ENCODE measurements at places on chromosomes 16 and 17.

DNA sequence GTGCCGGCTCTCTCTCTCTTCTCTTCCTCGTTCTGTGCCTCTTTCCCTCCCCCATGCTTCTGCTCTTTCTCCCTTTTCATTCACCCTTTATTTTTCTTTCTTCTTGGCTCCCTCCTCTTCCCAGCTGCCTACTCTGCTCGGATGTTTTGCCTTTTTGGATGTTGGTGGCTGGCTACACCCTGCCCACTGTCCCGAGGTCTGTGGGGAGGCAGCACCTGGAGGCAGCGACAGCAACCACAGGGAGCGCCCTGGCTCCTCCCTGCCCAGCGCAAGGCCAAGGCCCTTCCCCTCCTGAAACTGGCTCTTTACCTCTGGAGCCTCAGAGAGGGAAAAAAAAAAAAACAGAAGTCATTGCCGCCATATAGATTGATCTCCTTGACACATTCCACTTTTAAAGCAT, 20.0 kb downstream of the CLUAP1 start:
- no peak for DNase-seq

DNA sequence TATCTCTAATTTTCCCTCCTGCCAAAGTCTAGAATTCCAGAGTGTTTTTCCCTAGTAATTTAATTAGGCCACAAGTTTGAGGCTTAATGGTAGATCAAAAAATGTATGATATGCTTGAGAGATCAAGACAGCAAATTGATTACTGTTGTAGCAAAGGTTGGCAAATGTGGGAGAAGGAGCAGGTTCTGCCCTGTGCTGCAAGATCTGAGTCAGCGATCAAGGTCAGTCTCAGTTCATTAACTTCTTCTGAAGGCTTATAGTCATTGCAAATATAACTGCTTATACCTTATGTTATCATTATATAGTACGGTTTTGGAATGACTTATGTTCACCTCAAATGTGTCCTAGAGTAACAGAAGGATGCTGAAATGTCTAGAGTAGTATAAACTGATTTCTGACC, 231.1 kb upstream of the TBX2 start:
- DNase-seq: no peak

GRCh38 chr16:84916178-84916577, 95.2 kb downstream of the ZDHHC7 start:
- DNase-seq: no peak

DNA sequence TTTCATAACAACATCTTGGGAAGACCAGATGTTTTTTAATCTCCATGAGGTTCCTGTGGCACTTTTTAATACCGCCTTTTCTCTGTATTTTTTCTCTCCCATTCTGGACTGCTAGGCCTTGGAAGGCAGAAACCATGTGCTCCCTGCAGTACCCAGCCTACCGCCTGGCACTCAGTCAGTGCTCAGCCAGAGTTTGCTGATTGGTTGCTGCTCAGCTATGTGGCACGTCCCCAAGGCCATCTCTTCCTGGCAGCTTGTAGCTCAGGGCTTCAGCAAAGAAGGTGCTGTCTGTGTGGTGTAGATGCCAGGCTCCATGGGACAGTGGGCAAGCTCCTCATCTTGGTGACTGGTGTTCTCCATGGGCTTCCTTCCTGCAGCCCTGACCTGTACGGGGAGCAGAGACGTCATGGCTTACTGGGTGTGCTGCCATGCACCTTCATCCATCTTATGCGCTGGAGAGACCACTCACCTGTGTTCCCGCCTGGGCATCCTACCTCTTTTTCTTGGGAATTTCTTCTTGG, 86.7 kb downstream of the CLEC16A start:
- DNase-seq: no peak

DNA sequence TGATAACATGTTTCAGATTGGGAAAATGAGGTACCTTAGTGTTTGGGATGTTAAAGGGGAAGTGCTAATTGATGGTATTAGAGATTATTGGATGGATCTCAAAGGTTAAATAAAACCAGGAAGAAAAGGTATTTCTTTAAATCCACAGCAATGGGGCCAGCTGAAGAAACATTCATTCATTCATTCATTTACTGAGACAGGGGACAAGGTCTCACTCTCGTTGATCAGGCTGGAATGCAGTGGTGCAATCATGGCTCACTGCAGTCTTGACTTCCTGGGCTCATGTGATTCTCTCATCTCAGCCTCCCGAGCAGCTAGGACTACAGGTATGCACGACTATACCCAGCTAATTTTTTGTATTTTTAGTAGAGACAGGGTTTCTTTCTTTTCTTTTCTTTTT, 19.8 kb downstream of the EARS2 start:
- no peak for DNase-seq

- no peak for DNase-seq
Measured at GRCh38 chr17:51499897-51500296, 239.6 kb downstream of the UTP18 start.

DNA sequence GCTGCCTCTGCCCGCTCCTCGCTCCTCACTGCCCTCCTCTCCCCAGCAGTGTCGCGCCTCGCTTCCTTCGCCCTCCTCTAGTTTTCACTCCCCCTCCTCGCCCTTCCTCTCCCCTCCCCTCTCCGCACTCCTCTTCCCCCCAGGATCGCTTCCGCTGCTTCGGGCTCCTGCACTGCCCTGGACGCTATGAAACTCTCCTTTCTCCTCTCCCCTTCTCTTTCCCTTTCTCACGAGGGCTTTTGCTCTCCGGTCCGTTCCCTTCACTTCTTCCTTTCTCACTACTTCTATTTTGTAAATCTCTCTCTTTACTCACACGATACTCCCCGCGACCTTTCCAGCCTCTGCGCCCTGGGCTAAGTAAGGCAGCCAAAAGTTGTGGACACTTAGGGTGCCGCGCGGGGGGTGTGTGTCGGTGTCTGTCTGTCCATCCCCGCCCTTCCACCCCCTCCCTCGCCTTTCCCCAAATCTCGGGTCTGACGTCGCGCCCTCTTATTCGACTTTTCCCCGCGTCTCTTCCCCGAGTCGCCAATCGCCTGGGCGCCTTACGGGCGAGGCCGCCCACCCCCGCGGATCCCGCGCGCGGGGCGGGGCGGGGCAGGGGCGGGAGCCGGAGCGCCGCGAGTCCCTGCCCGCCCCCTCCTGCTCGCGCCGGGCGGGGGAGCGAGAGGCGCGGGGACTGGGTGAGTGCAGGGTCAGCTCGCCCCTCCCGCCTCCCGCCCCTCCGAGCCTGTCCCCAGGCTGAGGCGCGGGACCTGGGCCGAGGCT, at the start of gene IRX3:
TSS of gene IRX3 (minus strand) at position 422 of the 765 bp plus-strand sequence. CDS start 737 bp downstream, outside the sequence.
- peak; percentile 91 for DNase-seq

- DNase-seq: peak; percentile 89
Measured at GRCh38 chr16:18983565-18984434, at the start of gene TMC7. Gene TMC7 (plus strand): TSS chr16:18983934. CDS start chr16:18984064, 130 bp downstream.

DNA sequence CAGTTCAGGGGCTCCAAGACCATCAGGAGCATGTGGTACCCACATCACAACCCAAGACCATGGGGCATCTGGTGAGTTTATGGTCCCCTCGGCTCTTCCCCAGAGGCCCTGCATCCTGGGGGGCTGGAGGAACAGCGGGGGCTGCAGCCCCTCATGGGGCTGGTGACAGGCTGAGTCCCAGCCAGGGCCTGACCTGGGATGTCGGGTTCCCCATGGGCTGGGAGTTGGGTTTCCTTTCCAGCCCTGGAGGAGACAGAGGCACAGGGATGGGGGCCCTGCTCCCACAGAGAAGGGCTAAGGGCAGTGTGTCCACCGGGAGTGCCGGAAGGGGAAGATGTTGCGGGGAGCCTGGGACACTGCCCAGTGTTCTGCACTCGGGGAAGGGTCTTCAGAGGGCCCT, 82.4 kb downstream of the GOSR1 start:
- no peak for DNase-seq

- DNase-seq: no peak
Measured at GRCh38 chr17:18331879-18332278, 16.8 kb downstream of the SMCR8 start.

DNA sequence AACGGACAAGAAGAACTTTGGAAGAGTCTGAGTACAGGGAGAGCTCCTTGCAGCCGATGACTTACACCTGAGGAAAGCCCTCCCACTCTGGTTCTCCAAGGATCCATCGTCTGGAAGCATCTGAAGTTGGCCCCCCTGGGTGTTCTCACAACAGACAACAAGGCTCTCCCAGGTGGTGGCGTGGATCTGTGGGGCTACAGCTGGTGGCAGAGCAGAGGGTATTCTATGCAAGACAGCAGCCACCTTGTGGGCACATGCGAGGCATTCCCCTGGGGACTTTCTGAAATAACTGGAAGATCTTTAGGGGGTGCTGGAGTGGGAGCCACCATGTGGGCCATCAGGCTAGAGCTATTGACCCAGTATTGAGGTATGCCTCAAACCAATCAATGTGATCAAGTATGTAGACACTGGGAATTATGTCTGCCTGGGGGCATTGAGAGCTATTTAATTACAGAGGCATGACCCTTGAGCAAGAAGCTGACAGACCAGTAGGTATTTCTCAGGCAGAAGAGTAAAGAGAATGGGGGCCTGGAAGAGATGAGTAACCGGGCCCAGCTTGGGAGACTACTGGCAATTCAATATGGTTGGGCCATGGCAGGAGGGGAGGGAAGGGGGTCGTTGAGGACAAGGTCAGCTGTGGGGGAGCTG, 6.9 kb upstream of the KRT19 start:
- DNase-seq: no peak

DNA sequence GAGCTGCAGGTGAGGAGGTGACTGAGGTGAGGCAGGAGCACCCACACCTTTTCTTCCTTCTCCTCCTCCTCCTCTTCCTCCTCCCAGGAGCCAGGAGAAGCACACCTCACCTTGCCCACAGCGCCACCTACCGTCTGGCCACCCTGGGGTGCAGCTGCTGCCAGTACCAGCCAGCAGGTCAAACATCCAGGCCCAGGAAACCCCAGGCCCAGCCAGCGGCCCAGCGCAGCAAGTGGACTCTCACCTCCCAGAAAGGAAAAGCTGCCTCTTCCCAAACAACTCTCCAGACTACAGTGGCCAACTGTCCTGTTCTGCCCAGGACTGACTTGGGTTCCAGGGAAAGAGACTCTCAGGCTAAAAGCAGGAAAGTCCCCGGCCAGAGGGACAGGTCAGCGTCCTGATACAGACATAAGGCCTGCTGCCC, 22.7 kb downstream of the PEMT start:
- peak; percentile 31 for DNase-seq

GRCh38 chr16:87062569-87063442, 254.4 kb downstream of the C16orf95 start:
- peak; percentile 80 for DNase-seq

- no peak for DNase-seq
Measured at GRCh38 chr16:25874196-25874595, 182.4 kb downstream of the HS3ST4 start.

- DNase-seq: no peak
Measured at GRCh38 chr17:62996221-62996620, 30.2 kb downstream of the TANC2 start.

DNA sequence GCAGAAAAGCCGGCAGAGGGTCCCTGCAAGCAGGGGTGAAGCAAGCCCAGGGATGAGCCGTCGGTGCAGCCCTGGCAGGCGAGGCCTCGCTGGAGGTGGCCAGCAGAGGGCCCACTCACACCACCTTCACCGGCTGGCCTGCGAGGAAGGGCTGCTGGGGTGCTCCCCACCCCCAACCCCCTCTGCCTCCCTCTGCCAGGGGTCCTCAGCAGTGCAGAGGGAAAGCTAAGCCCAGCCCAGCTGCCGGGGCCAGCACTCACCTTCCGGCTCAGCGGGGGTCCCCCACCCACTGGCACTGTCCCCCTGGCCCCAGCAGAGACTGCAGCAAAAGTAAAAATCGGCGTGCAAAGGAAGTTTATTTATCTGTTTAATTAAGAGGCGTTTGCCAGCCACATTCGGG, 113.4 kb downstream of the ENGASE start:
- no peak for DNase-seq

DNA sequence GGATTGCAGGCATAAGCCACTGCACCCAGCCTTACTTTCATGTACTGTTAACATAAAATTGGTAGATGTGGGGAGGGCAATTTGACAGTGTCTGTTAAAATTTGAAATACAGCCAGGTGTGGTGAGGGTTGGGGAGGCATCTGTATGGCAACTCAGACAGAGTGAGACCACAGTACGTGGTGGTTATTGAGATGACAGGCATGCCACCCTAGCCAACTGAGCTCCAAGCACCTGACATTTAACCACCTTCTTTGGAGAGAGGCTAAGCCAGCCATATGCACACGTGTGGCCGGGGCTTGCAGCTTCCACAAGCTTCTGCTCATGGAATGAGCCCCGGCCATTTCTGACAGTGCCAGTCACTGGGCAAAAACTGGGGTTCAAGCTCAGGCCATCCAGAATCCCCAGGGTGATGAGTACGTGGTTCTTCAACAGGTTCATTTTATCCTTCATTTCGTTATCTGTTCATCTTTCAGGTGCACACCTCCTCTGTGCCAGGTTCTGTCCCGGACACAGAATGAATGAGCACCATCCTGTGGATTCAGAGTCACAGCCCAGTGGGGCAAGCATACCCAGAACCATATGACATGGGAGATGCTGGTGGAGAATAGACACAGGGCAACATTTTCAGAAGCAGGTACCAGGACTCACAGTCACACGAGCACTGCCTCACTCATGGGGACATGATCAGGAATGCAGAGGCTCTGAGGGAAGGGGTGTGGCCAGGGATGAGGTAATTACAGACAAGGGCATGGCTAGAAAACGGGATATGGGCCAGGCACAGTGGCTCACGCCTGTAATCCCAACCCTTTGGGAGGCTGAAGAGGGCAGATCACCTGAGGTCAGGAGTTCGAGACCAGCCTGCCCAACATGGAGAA, 36.2 kb downstream of the C16orf82 start:
- no peak for DNase-seq

- DNase-seq: no peak
Measured at GRCh38 chr17:13592427-13592826, 9.3 kb downstream of the HS3ST3A1 start.

- DNase-seq: no peak
Measured at GRCh38 chr17:42321555-42321954, 33.3 kb downstream of the STAT5A start.

DNA sequence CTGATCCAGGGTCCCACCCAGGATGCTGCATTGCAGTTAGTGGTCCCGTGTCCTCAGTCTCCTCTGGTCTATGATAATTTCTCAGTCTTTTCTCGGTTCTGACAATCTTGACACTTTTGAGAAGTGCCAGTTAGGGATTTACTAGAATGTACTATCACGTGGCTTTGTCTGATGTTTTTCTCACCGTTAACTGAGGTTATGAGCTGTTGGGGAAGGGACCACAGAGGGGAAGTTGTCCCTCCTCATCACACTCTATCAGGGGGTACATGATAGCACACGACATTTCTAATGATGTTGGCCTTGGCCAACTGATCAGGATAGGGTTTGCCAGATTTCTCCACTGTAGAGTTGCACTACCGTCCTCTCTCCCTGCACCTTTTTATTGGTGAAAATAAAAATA, 250.9 kb upstream of the SDK2 start:
- DNase-seq: no peak

Measured in astrocyte of the spinal cord (primary cell).